Uterine smooth muscle cell (primary cell): ENCODE measurements at places on chromosomes 2 and 18. TPM values are rescaled to one million over a fixed set of nuclear protein-coding genes. Genes with fewer than 3 reads are reported as not detected.

The DUSP2 gene
- 1.7 and 2.3 TPM in 2 replicates for total RNA-seq

The WDR75 gene
- total RNA-seq = 49.6 and 63.7 TPM in 2 replicates

The MAP3K20 gene
- 125 and 161 TPM in 2 replicates for total RNA-seq

The WNT6 gene
- total RNA-seq = not detected in 2 replicates

The GPC1 gene
- total RNA-seq = 70.9 and 115 TPM in 2 replicates

The AKAIN1 gene
- total RNA-seq = not detected in 2 replicates

The TTN gene
- total RNA-seq = 1.7 and 3.9 TPM in 2 replicates

The NXPH2 gene
- not detected in 2 replicates for total RNA-seq

The GBX2 gene
- total RNA-seq = not detected in 2 replicates

The PID1 gene
- total RNA-seq = 5.3 and 5.7 TPM in 2 replicates
